ENCODE measurements at places on chromosomes 4 and X.

GRCh38 chr4:79431839-79432238 is 23.8 kb upstream of the GK2 start:
- no peak for DNase-seq

DNA sequence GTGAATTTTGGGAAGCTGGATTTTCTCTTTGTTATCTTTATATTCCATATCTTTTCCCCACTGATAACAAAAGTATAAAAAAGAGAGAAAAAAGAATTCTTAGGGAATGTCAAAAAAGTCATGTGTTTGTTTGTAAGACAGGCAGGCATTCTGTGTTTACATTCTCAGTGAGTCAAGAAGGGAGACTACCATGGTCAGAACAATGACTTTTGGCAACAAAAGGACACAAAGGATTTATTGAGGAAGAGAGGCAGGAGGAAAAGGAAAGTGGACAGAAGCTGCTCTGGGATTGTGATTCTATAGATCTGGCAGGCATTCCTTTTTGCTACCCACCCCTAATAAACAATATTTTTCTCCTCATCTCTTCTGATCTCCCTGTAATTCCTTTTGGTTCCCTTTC is 5.9 kb upstream of the ANK2 start:
- DNase-seq = no peak

- DNase-seq = no peak
Observed at GRCh38 chrX:386239-386767, 404 bp downstream of the PPP2R3B start.

GRCh38 chr4:169848018-169848417 is 90.3 kb upstream of the HPF1 start:
- no peak for DNase-seq

- DNase-seq = no peak
Observed at GRCh38 chr4:2835978-2836377, 7.7 kb upstream of the ADD1 start.

DNA sequence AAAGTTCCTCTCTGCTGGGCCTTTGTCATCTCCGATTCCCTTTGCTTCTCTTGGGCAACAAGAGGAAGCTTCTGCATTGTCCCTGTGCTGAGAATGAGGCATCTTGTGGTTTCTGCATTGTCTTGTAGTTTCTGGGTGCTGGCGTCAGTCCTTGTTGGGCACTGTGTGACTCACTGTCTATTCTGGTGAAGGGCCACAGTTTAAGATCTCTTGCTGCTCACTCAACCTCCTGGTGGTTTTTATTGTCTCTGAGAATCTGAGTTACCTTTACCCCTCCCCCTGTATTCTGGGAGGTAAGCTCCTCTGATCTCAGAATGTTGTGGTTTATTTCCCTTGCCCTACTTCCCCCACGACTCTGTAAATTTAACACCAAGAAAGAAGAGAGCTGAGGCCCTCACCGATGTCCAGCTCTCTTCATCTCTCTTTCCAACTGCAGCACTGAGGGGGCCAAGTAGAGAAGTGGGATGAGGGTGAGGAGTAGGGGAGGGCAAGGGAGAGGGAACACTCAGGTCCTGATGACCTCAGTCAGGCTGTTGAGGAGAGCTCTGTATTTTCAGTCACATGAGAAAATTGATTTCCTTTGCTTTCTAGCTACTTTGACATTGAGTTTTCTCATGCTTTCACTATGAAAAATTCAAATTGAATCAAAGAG is 441.6 kb upstream of the PITX2 start:
- DNase-seq = no peak

- DNase-seq = no peak
Observed at GRCh38 chr4:172750910-172751309, 417.7 kb upstream of the GALNT7 start.

DNA sequence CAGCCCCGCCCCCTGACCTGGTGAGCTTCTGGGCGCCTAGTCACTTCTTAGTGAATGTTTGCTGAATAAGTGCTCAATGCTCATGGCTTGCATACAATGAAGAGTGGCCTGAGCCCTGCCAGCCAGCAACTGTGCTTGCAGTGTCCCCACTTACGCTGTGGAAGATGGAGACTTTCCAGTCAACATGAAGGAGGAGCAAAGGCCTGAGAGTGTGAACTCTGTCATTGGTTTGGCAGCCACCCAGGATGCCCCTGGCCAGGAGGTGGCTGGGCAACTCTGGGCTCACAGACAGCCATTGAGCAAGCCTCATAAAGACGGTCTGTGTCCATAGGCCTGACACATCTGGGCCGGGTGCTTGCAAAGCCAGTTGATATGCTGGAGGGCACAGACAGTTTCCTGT is 72.1 kb upstream of the MAMLD1 start:
- DNase-seq = no peak

DNA sequence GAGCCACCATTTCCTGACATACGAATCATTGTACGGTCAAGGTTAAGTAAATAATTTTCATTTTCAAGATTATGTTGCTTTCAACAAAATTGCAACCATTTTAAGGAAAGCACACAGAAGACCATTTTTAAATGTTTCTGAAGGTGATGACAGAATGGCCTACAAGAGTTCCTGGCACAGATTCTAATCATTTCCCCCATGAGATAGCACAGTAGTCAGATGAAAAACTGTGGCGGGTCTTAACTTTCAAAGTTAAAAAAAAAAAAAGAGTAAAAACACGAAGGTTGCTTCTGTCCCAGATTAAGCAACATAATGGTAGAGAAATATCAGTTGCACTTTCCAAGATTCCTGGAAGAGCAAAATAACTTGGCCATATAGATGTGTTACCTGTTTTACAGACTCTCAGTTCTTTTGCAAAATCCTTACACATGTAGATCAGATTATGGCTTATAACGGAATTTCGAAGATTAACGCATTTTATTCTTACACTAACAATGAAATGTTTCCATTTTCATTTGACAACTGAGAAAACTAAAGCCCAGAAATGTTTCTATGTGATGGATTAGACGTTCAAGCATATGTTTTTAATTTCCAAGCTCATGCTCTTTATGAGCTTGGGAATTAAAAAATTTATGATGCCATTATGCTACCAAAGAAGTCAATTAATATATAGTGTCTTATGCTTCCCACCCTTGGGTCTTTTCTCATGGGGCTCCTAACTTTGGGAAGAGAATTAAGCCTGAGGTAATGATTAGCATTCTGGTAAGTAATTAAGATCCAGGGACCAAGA is 335.1 kb upstream of the CLNK start:
- DNase-seq = no peak

DNA sequence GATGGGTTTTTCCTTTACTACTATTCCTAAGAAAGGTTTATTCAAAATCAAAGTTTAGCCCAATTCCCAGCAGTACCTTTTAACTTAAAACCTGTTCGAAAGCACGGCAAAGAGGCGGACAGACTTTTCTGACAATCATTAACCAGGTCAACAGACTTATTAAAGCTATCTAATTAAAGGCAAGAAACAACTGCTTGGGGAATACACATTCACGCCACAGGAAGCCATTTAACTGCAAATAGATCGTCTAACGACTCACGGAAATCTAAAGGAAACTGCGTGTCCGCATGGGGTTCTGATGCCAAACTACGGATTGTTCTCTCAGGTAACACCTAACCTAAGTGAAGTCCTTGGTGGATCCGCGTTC is 663 bp upstream of the USP53 start:
- no peak for DNase-seq

DNA sequence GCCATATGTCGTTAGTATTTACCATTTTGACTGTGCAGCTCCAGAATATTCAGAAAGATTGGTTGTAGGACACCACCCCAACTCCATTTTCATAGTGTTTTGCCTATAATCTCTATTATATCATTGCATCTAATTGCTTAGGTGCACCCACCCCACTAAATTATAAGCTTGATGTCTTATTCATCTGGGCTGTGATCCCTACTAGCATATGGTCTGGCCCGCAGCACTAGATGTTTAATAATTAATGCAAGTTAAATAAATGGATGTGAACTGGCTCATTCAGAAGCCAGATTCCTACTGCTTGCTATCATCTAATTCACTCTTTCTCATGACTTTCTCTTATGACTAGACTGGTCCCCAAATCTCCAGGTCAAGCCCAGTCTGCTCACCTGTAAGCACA is 143.5 kb downstream of the RELL1 start:
- no peak for DNase-seq

- DNase-seq = no peak
Observed at GRCh38 chr4:20687864-20688263, 12.4 kb upstream of the PACRGL start.

- DNase-seq = no peak
Observed at GRCh38 chr4:75629239-75629638, 1.1 kb downstream of the CDKL2 start.

GRCh38 chrX:9341291-9342201 is 123.3 kb upstream of the TBL1X start:
- DNase-seq = no peak

- no peak for DNase-seq
Observed at GRCh38 chr4:1644891-1645657, 39.0 kb downstream of the FAM53A start.

- DNase-seq = no peak
Observed at GRCh38 chrX:133306316-133306715, 88.2 kb upstream of the TFDP3 start.

DNA sequence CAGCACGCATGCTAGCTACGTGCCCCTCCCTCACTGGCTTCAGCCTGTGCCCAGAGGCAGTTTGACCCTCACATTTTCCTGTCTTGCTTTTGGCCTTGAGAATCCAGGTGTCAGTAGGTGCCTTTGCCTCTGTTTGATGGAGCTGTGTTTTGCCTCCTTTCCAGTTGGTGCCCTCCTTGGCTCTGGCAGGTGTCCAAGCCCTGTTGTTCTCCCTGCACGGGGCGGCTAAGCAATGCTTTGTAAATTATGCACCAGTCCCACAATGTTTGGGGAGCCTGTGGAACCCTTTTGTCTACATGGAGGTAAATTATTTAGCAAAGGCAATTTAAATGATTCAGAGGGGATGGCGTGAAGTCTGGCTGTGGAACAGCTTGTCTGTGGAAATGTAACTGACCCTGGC is 202.9 kb upstream of the BOD1L1 start:
- DNase-seq = no peak

DNA sequence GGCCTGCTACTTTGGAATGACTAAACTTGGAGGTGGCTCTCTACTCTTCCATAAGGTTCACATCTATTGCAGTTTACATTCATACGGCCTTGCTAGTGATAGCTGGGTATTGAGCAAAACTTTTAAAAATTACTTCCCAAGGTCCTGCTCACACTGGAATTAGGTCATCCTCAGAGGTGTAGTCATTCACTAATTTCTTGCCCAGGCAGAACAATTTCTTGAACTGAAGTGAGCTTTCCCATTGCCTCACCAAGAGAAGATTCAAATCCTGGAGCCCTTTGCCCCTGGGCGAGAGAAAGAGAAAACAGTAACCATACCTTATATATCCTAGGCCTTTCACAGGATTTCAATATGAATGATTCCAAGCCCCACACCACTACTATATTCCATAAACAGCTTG is 109.2 kb downstream of the GUCY2F start:
- no peak for DNase-seq

DNA sequence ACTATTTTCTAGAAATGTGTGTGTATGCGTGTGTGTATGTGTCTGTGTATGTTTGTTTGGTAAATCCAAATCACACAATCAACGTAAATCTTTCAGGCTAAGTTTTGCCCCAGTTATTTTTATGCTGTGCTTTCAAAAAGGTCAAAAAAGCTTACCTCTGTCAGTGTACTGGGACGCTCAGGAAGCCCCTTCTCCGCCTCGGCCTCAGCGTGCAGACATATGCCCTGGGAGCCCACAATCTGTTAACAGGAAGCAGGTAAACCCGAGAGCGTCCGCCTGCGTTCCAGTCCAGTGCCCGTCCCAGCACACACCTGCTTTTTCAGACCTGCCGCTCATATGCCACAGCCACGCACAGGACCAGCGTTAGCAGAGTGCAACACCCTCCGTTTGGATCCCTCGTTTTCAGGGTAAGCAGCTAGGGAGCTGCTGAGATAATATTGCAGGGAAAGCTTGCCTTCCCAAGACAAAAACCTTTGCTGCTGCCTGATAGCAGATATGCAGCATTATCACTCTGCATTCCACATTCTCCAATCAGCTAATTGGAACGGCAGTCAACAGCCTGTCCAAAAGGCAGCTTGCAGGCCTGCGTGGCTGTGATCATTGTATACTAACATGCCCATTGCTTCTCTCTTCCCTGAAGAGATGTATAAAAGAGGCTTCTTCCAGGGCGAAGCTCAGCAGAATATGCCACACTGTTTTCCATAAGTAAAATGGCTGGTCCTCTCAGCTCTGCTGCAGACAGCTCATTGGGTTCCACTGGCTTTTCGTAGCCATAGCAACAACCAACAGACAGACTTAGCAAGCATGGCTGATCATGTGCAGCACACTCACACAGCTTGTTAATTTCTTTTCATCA is at the start of gene SORBS2:
Gene SORBS2, minus strand, starts transcription at position 686 of the 856 bp plus-strand sequence. CDS start 121,623 bp downstream, outside the sequence.
- no peak for DNase-seq

GRCh38 chr4:99816545-99817308 is at the start of gene DAPP1:
TSS of gene DAPP1 (plus strand) at chr4:99816827. CDS start at chr4:99816914, 87 bp downstream.
- DNase-seq = no peak
